Left colon (tissue), 2 donors: ENCODE measurements at places on chromosomes 11 and 22. TPM values are rescaled to one million over a fixed set of nuclear protein-coding genes. Genes with fewer than 3 reads are reported as not detected.

DNA sequence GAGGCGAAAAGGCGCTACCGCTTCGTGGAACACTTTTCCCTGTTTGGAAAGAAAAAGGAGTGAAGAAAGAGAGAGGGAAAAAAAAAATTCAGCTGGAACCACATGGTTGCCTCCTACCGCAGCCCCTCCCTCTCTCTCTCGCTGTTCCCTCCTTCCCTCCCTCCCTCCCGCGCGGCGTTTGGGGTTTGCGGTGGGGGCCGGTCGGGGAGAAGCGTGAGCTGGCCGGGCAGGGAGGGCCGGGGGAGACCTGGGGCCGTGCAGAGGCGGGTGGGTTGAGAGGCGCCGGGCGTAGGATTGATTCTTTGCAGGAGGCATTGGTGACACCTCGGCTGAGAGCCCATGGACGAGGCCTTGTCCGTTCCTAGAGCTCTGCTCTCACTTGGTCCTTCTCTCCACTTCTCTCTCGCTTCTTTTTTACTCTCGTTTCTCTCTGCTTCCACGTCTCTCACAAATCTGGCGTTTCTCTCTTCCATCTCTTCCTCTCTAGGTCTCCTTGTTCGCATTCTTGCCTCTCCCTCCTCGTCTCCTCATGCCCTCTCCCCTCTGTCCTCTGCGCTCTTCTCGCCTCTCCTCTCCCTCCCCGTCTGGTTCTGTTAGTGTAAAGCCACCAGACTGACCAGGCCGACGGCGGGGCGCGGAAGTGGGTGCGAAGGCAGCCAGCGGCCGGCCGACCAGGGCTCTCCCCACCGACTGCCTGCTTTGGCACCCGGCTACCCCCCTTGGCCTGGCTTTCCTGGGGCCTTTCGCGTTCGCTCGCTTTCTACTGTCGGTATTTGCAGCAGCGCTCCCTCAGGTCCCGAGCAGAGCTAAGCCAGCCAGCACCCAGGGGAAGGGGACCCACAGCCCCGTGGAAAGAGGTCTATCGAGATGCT is at the start of gene CLMP:
CLMP (minus strand) TSS at position 61 of the 872 bp plus-strand sequence. CDS start 308 bp downstream, outside the sequence.
- DNase-seq: peak; percentile 36

DNA sequence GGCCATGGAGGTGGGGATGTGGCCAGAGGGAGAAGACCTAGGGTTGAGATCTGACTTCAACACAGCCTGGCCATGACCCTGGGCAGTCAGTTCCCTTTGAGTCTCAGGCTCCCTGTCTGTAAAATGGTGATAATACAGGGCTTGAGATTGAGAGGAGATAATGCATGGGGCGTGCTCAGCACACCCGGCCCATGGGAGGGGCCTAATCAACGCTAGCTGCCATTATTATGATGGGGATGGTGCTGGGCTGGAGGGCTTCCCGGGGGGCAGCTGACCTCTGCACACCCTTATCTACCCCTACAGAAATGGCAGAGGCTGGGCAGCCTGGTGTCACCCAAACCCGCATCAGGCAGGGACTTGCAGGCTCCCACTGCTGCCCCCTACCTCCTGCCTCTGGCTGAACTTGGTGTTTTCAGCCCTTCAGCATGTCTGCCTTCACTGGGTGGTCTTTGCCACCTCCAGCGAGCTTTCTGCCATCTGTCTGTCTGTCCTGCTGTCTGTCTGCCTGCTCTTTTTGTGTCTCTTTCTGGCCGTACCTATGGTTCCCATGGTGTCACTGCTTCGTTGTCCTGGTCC is 84.5 kb downstream of the CACNA1I start:
- DNase-seq: no peak

DNA sequence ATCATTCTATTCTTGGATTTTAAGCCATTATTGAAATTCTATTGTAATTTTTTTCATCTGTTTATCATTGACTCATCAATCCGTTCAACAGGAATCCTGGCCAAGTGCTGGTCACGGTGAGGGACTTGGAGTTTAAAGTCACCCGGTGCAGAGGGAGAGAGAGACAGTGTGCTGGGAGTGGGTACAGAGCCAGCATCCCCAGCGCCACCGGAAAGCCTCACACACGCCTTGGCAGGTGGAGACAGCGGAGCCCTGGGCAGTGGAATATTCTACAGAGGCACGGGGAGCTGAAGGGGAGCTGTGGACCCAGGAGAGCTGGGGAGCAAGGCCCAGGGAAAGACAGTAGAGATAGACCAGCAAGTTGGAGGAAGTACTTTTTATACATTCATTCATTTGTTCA is 787.6 kb downstream of the BRD1 start:
- DNase-seq: no peak

The TUBA8 gene
- 2.5 TPM for total RNA-seq

The HPS4 gene
- 21.9 TPM for total RNA-seq

The TPCN2 gene
- total RNA-seq: 17.6 TPM

The CPT1B gene
- total RNA-seq: 22.6 TPM

GRCh38 chr11:1847006-1847735 is 5.7 kb upstream of the LSP1 start:
- no peak for DNase-seq

- no peak for DNase-seq
Measured at GRCh38 chr11:67029146-67029545, 6.2 kb downstream of the SYT12 start.

The EHD1 gene
- 76.1 TPM for total RNA-seq
